ENCODE measurements at places on chromosomes 4 and X.

GRCh38 chr4:140252742-140253555 is 99.0 kb upstream of the MAML3 start:
- no peak for DNase-seq

DNA sequence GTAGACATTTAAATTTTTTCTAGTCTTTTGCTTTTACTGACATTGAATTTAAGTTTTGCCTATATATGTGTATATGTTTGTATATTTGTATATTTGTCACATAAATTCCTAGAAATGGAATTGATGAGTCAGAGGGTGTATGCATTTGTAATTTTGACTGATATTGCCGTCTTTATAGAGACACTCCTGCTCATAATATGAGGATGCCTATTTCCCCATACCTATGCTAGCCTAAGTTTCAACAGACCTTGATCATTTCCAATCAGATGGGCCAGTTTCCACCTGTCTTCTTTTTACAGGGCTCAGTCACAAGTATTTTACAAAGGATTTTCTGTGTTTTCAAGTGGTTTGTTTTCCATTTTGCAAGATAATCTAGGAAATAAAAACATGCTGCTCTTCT is 10.8 kb downstream of the PDLIM5 start:
- no peak for DNase-seq

DNA sequence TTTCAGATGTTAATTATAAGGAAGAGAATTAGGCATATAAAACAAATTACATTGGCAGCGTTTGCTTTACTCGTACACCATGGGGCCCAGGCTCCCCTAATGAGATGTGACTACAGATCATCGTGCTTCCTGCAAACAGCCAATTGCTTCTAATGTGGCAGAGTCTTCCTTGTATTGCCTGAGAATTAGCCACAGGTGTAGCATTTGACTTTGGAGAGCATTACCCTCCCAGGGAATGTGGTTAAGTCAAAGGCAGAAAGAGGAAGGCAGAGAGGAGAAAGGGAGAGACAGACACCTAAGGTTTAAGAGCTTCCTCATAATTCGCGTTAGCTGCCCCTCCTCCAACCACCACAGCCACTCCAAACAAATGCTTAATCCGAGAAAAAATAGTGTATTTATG is 97.0 kb downstream of the MID1IP1 start:
- DNase-seq = no peak

DNA sequence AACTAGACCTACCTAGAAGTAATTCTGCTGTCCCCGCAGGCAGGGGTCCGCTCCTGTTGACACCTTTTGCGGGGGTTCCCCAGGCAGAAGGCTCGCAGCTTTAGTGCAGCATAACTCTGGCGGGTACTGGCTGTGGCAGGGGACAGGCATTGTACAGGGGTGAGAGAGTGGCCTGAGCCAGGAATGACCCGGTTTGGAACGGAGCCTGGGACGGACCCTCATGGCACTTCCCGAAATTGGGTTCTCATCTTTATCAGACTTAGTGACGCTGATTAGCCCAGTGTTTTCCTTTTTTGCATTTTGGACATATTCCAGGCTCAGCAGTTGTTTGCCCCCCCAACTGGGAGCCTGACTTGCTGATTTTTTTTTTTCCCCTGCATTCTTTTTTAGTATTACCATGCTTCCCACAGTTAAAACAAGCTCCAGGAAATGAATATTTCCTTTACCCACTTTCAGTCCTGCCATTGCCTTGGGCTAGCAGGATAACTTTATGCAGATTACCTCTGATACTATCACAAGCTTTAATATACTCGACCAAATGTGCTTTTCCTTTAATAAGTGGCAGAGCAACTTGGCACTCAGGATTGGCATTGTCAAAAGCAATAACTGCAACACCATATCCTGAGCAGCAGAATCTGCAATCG is 55.8 kb upstream of the WDR1 start:
- DNase-seq = no peak

- DNase-seq = no peak
Measured at GRCh38 chrX:69543572-69543971, 39.4 kb downstream of the NALF2 start.

- DNase-seq = no peak
Measured at GRCh38 chrX:72001471-72001870, 90.8 kb downstream of the NHSL2 start.

- DNase-seq = no peak
Measured at GRCh38 chrX:76821276-76821675, 393.8 kb downstream of the MAGEE1 start.

DNA sequence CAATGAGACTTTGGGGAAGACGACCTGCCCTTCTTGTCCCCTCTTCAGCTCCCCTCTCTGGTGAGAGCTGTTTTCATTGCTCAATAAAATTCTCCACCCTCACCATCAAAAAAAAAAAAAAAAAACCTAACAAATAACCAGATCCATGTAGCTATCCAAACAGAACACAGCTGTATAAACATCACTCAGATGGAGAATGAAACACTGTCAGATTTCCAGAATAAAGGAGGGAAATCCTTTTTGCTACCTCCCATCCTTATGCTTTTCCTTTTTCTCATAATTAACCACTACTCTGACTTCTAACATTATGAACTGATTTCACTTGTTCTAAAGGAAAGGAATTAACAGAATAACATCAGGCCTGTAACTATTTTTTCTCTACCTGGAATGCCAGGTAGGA is 155.6 kb downstream of the PPP4R3C start:
- DNase-seq = no peak

DNA sequence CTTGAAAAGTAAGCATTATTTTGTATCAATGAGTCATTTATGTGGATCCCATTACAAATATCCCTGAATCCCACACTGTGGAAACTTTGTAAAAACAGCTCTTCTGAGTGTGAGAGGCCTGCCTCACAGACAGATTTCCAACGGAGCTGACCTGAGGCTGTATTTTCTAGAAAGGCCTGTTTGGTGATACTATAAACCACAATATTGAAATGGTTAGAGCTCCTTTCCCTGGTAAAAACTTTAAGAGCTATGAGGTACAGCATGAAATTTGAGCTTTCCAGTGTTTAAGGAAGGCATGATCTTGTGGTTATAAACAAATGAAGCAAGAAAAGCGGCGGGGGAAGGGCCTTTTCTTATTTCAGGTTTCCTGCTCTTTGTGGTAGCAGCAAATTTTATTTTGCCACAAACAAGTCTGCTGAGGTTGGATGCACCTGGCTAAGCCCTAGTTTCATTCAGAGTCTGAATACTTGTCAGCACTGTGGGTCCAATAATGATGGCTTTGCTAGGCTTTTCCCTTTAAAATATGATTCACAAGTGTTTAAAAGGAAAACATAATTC is 86.8 kb upstream of the ETNPPL start:
- DNase-seq = no peak

GRCh38 chrX:69152417-69152841 is 12.8 kb downstream of the PJA1 start:
- DNase-seq = no peak

DNA sequence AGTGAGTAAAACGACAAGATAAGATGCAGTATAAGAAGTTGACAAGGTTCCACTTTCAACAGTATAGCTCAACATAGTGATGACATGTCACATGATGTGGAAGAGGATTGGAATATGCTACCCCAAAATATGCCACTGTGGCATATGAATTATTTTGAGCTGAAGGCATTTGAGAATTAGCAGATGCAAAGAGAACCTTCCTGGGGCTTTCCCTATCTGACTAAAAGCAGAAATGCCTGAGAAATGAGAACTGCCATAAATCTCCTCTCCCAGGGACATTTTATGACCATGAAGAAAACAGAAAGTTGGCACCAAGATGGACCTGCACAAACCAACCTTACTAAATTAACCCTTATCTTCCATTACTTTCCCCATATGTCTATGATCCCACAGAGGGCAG is 24.8 kb downstream of the CDKN2AIP start:
- no peak for DNase-seq

DNA sequence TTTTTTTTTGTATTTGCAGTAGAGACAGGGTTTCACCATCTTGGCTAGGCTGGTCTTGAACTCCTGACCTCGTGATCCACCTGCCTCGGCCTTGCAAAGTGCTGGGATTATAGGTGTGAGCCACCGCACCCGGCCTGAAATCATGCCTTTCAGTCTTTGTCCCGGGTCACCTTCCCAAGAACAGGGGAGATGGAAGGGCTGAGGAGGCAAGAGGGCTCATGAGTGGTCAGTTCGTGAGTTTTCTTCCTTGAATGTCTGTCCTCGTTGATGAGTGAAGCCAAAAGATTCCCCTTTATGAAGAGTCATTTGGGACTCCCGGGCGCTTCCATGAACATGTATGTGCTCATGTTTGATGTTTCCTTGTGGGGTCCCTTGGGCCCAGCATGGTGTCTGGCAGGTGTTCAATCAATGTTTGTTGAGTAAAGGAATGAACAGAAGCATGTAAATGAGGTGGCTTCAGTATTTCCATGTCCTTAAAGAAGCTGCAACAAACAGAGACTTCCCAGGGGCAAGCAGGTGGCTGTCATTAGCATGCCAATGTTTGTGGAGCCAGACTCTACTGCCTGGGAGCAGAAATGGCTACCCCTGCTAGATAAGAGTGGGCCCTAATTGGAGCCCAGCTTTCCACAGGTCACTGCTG is 3.4 kb upstream of the SEPTIN6 start:
- DNase-seq = no peak

DNA sequence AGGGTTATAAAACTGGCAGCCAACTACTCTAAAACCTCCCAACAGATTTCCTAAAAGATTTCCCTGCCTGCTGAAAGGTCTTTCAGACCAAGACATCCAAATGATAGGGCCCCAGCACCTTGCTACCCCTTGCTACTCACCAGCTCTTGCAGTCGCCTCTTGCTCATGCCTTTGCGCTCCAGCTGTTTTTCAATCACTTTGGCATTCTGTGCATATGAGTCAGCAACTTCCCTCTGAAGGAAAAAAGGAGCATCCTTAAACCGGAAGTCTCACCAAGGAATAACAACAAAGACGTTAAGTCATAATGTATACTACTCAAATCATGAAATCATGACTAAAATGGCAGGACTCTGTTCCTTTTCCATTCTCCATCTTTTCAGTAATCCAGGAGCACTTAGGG is 24.0 kb downstream of the STEEP1 start:
- no peak for DNase-seq

DNA sequence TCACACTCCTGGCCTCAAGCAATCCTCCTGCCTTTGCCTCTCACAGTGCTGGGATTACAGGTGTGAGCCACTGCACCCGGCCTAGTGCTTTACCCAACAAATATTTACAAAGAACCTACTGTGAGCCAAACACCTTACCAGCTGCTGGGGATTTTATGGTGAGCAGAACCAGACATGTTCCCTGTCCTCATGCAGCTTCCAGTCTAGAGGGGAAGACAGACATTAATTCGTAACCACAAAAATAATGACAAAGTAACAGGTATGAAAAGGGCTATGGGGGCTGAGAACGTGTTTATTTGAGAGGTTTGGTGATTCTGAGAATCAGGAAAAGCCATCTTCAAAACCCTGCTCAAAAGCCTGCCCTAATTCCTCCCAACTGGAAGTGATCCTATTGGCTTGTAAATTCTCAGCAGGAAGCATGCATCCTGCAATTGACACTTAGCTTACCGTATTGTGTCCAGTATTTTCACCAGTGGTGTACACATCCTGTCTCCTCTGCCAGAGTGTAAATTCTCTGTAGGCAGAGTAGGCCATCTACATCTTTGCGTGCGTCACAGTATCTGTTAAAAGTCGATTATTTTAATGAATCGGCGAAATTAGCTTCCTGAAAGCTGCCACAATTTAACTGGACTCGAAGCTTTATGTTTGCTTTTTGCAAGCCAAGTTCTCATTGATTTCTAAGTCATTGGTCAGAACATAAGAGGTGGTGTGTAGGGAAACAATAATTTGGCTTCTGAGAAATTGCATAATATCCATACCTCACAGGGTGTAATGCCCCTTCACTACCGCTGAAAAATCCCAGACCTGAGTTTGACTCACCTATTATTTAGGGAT is 67.0 kb downstream of the TMEM156 start:
- DNase-seq = no peak

DNA sequence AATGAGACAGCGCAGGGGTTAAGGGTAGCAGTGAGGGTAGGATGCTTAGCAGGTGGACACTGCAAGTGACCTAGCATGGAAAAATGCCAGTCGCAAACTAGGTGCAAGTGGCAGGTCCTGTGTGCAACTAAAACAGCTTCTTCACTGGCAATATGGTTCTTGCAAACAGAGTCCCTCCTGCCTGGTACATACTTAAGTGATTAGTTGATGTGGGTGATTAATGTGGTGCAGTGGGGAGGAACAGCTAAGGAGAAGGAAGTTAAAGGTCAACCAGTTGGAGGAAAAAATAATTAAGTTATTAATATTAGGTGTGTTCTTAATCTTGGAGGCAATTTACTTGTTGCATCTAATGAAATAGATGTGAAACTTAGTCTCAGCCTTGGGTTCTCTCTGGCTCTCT is 121.6 kb upstream of the IGFBP7 start:
- DNase-seq = no peak

DNA sequence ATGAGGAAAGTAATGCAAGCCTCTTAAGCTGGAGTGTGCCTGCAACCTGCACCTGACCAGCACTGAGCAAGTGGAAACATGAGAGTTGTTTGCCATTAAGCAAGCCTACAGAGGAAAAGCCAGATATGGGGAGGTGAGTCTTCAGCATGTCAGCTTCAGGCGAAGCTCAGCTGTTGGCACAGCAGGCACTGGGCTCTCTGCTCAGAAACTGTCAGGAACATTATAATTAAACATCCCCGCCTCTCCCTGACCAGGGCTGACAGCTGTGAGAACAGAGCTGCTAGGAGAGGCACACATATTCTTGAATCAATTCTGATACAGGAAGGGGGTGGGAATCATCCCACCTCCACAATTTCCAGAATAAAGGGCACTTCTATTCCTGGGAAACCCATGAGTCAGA is 19.0 kb upstream of the DCX start:
- DNase-seq = no peak

DNA sequence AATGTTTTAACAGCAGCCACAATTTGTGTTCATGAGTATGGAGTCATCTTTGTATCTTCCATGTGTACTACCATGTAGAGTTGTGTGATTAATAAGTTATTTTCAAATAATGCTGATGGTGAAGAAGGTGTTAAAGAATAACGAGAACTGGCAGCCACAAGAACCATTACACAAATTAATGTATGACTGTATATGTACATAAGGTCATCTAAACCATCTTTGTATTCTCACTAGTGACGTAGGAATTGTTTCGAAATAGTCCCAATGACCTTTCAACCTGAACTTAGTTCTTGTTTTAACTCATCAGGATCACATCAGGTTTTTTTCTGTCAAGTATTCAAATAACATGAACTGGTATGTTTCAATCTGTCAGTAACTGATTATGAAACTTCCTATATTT is 48.3 kb upstream of the NOCT start:
- no peak for DNase-seq

- no peak for DNase-seq
Measured at GRCh38 chrX:10828036-10828435, 207.7 kb upstream of the MID1 start.
